ENCODE measurements at places on chromosomes 2 and 18. TPM values are rescaled to one million over a fixed set of nuclear protein-coding genes. Genes with fewer than 3 reads are reported as not detected.

EML6 gene
- 0.79 TPM for total RNA-seq

TMEM247 gene
- not detected for total RNA-seq

SPP2 gene
- total RNA-seq: not detected

SERPINB4 gene
- not detected for total RNA-seq

SERPINB7 gene
- total RNA-seq: 0.79 TPM

CYP26B1 gene
- total RNA-seq: 85.6 TPM

DYNAP gene
- not detected for total RNA-seq

MEP1B gene
- 0.11 TPM for total RNA-seq

IL1B gene
- 0.11 TPM for total RNA-seq
